ENCODE measurements at places on chromosomes 7 and 10.

DNA sequence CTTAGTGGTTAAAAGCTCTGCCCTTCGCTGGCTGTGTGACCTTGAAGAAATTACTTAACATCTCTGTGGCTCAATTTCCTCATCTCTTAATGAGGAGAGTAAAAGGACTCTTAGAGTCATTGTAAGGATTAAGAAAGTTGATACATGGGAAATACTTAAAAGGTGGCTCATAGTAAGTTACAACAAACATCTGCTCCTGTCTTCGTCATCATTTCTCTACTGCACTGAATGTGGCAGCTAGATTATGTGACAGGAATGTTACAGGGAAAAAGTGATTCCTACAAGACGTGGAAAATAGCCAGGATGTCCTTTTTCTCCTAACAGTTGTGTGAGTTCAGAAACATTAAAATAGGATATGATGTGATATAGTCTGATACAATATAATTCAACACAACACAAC is 184.7 kb downstream of the FRMD4A start:
- DNase-seq: no peak

DNA sequence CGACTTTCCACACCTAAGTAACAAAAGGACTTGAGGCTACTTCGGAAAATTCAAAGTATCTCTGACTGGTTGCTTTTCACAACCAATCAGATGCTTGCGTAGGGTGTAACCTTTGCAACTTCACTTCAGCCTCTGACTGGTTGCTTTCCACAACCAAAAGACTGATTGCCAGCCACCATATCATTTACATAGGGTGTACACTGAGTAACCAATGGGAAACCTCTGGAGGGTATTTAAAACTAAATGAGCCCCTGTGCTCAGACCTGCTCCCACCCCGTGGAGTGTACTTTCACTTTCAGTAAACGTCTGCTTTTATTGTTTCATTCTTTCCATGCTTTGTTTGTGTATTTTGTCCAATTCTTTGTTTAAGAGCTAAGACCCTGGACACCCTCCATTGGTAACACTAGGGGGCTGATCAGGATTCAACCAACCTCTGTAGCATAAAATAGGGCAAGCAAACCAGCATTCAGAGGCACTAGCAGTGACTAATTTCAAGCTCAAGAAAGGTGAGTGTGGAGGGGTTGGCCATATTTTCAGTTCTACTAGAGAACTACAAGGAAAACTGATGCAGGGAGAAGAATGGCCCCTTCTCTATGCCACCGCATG is 390.8 kb downstream of the POM121L12 start:
- DNase-seq: no peak

- peak; percentile 72 for DNase-seq
Measured at GRCh38 chr10:119750391-119751230, 24.8 kb downstream of the INPP5F start.

- DNase-seq: no peak
Measured at GRCh38 chr7:31516680-31517502, 3.0 kb downstream of the ITPRID1 start.

DNA sequence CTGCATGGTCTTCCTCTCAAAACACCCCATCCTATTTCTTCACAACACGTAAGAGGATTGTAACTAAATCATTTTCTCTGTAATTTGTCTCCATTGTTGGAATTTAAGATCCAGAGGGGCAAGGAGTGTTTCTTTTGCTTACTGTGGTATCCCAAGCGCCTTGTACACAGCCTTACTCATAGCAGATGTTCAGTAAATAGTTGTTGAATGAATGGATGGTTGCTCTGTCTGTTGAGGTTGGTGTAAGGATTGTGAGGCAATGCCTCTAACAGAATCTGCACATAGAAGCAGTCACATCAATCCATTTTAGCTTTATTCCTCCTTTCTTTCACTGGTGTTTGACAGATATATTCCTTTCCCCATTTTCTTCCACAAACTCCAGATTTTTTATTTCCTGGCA is 90.1 kb downstream of the ZNF365 start:
- no peak for DNase-seq

DNA sequence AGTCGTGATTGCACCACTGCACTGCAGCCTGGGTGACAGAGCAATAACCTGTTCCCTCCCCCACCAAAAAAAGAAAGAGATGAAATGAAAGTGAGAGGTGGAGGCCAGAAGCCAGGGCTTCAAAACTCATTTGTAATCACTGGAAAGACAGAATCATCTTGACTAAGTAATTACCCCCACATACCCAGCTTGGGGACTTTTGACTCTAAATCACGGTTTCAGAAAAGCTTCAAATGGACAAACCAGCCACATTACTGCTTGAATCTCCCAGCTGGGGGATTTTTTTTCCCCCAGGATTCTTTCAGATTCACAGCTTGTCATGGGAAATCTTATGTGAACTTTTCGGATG is 361.0 kb downstream of the FRMD4A start:
- no peak for DNase-seq

DNA sequence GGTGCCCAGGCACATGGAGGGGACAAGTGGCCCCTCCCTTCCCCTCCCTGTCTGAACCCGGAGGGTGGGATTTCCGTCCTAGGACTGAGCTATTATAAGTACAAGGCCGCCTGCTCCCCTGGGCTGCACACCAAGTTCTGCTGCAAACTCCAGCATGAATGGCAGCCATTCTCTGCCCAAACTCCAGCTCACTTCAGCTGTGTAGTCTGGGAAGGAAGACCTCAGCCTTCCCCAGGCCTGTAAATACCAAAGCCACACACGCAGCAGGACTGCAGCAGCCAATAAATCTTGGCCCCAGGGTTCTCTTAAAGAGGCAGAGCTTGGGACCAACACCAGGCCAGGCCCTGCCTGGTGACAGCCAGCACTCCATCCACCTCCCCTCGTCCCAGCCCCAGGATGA is 291.3 kb upstream of the ZMIZ1 start:
- DNase-seq: no peak

DNA sequence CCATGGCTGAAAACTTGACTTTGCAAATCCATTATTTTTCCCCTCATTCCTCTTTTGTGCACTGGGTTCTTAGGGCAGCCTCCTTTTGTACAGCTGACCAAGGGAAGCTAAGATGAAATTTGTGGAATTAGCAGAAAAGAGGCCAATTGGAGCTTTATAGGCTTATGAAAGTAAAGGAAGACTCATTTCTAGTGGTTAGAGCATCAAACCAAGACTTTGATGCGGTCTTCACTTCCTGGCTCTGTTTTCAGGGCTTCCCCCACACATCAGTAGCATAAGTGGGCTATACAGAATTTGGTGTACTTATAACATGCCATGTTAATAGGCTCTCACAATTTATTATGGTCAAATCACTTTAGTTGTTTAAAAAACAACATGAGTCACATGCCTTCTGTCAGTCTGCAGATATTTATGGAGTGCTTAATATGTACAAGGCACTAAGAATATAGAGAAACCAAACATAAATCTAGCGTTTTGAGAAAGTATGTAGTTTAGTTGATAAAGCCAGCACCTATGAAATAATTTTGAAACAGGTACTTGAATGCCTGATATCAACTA is 5.7 kb downstream of the AUTS2 start:
- DNase-seq: peak; percentile 43

- DNase-seq: no peak
Measured at GRCh38 chr7:158325530-158326381, 261.9 kb downstream of the PTPRN2 start.

GRCh38 chr7:5671046-5671445 is 110.4 kb downstream of the RNF216 start:
- DNase-seq: no peak

GRCh38 chr10:89213191-89213808 is 6.2 kb upstream of the CH25H start:
- DNase-seq: peak; percentile 41

DNA sequence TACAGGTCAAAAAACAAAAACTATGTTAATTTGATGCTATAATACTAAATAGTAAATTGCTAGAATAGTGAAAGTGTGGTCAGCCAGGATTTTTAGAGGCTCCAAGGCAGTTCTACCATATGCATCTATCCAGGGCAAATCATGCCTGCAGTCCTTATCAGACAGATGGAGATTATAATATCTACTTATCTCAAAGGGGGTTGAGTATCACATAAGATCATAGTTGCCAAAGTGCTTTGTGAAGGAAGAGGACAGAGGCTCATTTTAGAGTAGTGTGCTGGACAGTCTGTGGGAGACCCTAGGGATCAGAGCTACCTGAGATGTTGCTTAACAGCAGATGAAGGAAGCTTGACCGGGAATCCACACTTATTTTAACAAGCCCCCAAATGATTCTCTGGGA is 3.2 kb downstream of the ICA1 start:
- no peak for DNase-seq

DNA sequence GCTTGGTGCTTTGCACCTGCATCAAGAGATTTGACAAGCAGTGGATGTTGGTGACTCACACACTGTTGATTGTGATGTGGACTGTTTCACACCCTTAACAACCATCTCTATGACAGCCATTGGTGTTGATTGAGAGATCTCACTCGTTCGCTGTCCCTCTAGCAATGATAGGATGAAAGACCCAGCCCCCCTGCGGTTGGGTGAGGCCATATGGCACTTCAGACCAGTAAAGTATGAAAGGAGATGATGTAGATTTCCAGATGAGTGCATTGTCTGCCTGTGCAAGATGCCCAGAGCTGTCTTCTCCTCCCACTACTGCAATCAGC is 138.7 kb upstream of the PRR15 start:
- DNase-seq: no peak

DNA sequence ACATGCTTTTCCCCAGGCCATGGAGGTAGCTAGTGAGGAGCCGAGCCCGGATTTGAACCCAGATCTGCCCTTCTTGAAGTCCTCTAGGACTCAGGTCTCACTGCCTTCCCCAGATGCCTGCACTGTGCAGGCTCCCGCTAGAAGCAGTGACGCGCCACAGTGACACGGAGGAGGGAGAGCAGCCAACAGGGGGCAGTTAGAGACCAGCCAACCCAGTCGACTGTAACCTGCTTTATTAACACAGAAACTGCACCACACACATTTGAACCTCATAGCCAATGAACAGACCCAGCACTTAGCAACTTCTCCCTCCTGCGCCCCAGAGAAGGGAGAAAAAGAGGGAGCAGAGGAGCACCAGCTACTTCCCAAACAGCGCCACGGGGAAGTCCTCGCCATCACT is 27.4 kb downstream of the PILRA start:
- peak; percentile 14 for DNase-seq

GRCh38 chr7:15720849-15721471 is 34.5 kb upstream of the MEOX2 start:
- peak; percentile 16 for DNase-seq

DNA sequence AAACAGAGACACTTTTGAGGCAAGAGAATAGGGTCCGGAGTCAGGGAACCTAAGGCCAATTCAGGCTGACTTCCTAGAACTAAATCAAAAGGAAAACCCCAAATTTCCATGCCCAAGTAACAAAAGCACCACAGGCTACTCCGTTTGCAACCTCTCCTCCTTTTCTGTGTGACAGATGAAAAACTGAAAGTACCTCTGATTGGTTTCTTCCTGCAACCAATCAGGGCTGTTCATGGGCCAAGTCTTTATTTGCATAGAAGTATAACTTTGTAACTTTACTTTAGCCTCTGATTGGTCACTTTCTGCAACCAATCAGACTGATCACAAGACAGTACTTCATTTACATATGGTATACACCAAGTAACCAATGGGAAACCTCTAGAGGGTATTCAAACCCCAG is 239.9 kb upstream of the KCND2 start:
- DNase-seq: no peak

GRCh38 chr7:27551803-27552400 is 110.8 kb downstream of the HIBADH start:
- DNase-seq: no peak

- DNase-seq: no peak
Measured at GRCh38 chr10:86775870-86776180, 19.4 kb downstream of the BMPR1A start.

- DNase-seq: no peak
Measured at GRCh38 chr10:111993321-111993720, 190.2 kb downstream of the GPAM start.

DNA sequence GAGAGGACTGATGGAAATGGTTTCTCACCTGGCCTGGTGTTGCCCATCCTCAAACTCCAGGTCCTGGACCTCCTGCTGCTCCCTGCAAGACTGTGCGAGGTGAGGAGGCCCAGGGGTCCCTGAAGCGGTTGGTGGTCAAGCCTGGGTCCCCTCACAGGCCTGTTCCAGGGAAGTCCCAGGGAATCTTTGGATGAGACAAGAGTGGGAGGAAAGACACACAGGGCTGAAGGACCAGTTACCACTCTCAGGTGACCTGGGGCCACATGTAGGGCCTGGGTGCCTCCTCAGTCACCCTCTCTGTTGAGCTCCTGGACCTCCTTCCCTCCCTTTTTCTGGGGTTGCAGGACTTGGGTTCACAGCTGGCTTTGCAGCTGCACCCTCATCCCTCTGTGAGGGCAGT is 42.6 kb upstream of the CXCL12 start:
- DNase-seq: no peak

DNA sequence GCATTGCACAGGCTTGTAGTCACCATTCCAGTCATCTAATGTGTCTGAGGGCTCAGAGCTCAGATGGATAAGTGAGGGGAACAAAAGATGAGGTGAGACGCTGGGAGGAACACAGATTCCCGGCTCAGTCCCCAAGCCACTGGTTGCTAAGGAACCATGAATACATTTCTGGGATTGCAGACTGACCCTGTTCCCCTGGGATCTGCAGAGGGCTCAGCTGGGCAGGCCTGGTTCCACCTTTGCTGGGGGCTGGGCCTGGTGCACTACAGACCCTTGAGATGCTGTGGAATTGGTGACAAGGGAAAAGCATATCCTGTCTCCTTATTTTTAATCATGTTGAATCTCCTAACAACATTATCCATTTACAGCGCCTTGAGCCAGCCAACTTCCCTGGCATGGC is 19.2 kb downstream of the ELFN1 start:
- no peak for DNase-seq

GRCh38 chr10:89389254-89389653 is 3.2 kb upstream of the IFIT1 start:
- no peak for DNase-seq

GRCh38 chr7:157949711-157950110 is 612.9 kb downstream of the DNAJB6 start:
- DNase-seq: no peak

- DNase-seq: no peak
Measured at GRCh38 chr7:21041666-21042065, 255.0 kb upstream of the SP8 start.

GRCh38 chr10:34816085-34816496 is 995 bp upstream of the PARD3 start:
- no peak for DNase-seq

DNA sequence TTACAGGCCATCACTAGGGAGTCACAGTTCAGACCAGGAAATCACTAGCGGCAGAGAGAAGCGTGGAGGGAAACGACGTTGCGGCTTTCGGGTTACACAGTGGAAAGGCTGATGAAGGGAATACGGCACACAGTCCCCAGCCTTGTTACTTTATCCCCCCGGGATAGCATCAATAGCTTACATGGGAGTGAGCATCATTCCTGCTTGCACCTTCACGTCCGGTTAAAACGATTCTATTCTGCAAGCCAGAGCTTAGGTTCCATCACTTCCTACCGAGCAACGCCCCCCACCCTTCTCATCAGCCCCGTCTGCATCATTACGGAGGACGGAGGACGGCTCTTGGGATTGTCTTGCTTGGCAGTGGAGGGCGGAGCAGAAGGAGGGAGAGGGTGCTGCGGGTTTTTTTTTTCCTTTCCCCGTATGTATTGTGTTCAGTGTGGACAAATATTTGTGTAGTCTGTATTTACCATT is 124.9 kb downstream of the CLEC2L start:
- DNase-seq: no peak
